Endothelial cell (in vitro differentiated cells): ENCODE measurements at places on chromosomes 3 and 15.

DNA sequence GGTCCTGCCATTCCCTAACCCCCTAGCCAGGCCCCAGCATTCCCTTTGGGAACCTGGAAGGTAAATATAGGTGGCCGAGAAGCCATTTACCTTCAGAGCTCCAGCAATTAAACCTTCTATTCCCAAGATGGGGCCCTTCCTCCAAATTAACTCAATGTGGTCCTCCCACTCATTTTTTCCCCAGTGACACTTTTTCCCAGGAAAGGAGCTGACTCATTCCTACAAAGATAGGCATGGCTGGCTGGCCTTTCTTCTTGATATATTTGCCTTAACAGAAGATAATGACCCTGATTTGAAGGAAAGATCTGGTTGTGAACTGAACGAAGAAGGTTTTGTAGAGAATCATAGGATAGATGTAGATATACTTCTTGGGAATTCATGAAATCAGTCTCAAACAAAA is 279.0 kb upstream of the VEPH1 start:
- H3K4me1 ChIP-seq = no peaks in the 10 kb centered on the region
- no peaks in the 10 kb centered on the region for H3K36me3 ChIP-seq
- DNase-seq = no peak
- no peak overlapping the region for H3K27ac ChIP-seq
- no peak overlapping the region for H3K4me3 ChIP-seq

DNA sequence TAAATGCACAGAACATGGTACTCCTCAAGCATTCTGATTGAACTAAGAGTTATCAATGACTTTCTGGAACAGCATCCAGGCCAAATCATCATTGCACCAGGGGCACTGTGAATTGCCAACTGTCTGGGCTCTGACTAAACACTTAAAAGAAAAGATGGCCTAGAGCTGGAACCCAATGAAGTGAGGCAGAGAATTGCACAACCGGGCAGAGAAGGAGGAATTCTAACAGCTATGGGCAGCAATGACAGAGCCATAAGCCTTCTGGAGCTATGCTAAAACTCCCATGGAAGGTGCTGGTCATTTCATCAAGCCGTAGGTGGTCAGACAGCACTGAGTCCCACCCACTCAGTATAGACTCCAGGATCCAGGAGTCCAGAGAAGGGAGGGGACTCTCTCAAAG is 48.1 kb upstream of the OXTR start:
- DNase-seq = no peak
- H3K27ac ChIP-seq = no peak overlapping the region
- peaks cover 43% of the 10 kb centered on the region for H3K36me3 ChIP-seq

GRCh38 chr15:58573270-58573669 is 141.5 kb downstream of the LIPC start:
- H3K27ac ChIP-seq = no peak overlapping the region
- no peak for DNase-seq
- peaks cover 7% of the 10 kb centered on the region for H3K27me3 ChIP-seq
- H3K4me3 ChIP-seq = no peak overlapping the region
- H3K4me1 ChIP-seq = no peaks in the 10 kb centered on the region

GRCh38 chr3:79361748-79362378 is 405.9 kb downstream of the ROBO1 start:
- DNase-seq = no peak
- no peak overlapping the region for H3K4me3 ChIP-seq
- peaks cover 1% of the 10 kb centered on the region for H3K27me3 ChIP-seq
- H3K36me3 ChIP-seq = no peaks in the 10 kb centered on the region
- H3K27ac ChIP-seq = no peak overlapping the region

DNA sequence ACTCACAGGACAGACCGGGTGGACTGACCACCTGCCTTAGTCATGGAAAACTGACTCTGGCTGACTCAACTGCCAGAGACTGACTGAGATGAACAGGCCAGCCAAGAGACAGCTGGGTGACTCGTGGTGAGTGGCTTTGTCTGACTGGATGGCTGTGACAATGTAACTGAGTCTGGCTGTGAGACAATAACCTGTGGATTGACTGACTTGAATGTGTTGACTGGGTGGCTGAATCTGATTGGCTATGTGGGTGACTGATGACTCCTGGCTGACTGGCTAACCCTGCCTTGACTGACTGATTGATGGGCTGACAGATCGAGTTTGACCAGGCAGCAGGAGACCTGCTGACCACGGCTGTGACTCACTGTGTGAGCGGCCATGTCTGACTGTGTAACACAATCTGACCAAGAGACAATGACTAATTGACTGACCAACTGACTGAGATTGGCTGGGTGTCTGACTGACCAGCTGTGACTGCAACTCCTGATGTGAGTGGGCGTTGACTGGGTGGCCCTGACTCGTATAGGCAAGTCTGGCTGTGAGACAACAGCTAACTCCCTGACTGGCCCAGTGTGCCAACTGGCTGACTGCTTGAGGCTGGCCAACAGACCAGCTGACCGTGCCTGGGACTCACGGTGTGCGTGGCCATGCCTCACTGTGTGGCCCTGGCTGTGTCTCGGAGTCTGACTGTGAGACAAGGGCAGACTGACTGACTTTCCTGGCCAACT is 509.1 kb downstream of the SHQ1 start:
- H3K27ac ChIP-seq = no peak overlapping the region
- no peak for DNase-seq
- H3K36me3 ChIP-seq = no peaks in the 10 kb centered on the region
- H3K4me3 ChIP-seq = no peak overlapping the region

DNA sequence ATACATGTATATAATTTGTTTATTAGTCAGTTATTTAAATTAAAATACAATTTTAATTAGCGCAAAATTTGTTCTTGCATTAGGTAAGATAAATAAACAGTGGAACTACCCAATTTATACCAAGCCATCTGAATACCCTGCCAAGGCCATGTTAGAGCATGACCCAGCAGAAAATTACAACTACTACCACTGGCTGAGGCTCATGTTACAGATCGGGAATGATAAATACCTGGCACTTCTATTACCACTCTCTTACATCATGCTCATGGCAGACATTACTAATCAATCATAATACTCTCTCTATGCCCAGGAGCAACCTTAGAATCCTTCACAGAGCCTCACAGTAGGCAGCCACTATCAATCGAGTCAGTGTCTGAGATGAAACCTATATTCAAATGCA is 21.2 kb upstream of the LMOD3 start:
- no peak overlapping the region for H3K27ac ChIP-seq
- no peak for DNase-seq
- no peaks in the 10 kb centered on the region for H3K36me3 ChIP-seq
- no peaks in the 10 kb centered on the region for H3K4me1 ChIP-seq
- H3K27me3 ChIP-seq = no peaks in the 10 kb centered on the region

DNA sequence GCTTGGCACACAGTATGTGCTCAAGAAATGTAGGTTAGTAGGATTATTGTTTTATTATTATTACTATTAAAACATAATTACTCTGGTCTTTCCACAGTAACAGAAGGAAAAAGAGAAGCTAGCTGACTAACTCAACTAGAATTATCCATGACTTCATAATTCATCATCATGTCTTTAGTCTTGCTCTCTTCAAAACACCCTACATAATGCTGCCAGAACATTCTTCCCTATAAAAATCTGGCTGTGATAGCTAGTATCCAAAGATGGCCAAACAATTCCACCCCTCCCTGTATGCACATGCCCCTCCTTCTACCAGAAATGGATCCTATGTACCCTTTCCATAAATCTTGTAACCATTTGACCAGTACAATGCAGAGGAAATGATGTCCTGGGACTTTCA is 48.8 kb upstream of the SRGAP3 start:
- H3K36me3 ChIP-seq = no peaks in the 10 kb centered on the region
- no peak for DNase-seq
- H3K27me3 ChIP-seq = peaks cover 2% of the 10 kb centered on the region
- H3K27ac ChIP-seq = no peak overlapping the region
